Stimulated activated CD8-positive, alpha-beta memory T cell treated with anti-CD3 and anti-CD28 coated beads, Interleukin-4, amount 100 ng/mL, for 4 hours (primary cell): ENCODE measurements at places on chromosomes 2 and 18.

DNA sequence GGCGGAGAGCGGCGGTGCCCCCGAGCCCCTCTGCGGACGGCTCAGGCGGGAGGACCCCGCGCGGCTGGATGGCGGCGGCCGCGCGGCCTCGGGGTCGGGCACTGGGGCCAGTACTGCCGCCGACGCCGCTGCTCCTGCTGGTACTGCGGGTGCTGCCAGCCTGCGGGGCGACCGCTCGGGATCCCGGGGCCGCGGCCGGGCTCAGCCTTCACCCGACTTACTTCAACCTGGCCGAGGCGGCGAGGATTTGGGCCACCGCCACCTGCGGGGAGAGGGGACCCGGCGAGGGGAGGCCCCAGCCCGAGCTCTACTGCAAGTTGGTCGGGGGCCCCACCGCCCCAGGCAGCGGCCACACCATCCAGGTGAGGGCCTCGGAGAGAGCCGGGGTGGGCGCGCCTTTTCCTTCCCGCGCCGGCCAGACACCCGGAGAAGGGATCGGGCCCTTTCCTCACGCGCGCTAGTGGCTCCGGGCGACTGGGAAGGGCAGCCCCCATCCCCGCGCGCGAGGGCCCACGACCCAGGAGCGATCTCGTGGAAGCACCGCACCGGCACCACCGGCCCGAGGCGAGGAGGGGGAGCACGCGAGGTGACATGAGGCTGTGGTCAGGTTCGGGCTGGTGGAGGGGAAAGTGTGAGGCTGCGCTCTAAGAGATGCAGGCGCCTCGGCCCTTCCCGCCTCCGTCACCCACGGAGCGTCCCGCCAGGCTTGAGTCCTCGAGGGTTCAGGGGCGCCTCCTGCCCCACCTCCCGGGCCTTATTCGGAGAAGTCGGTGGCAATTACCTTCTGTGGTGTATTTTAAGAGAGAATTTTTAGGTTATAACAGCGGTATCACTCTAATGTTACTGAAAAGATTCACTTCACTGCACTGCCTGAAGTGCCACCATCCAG, 607 bp downstream of the LAMA3 start:
- no peak for DNase-seq

GRCh38 chr2:133213651-133214050, 354.6 kb downstream of the NCKAP5 start:
- DNase-seq: no peak

- DNase-seq: peak; percentile 36
Observed at GRCh38 chr2:97761192-97761591, 47.8 kb downstream of the ZAP70 start.

DNA sequence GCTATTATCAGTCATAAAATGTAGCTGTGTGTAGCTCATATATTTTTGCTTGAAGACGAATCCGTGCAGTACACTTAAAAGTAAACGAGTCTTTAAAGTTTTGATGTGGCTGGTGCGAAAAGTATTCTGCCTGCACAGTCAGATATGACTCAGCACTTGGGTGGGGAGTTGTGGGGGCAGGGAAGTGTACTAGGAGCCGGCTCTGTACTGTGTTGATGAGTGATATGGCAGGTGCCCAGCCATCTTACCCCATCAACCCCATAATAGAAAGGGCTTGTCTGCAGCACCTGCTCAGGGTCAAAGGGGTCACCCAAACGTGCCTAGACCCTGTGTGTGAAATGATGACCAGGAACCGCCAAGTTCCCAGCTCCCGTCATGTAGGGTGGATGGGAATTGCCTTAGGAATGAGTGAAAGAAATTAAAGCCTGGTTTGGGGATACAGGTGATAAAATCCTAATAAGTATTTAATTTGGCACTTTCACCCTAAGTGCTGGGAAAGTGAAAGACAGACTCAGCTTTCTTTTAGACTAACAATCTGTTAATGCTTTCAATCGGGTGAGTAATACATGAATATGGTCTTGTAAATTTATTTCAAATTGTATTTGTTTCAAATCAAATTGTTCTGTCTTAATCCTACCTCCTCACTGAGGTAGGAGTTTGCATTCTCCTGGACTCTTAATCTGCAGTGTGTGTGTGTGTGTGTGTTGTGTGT, 48.0 kb downstream of the BCL2L11 start:
- peak; percentile 60 for DNase-seq

- no peak for DNase-seq
Observed at GRCh38 chr2:173288561-173288960, 66.1 kb upstream of the CDCA7 start.

DNA sequence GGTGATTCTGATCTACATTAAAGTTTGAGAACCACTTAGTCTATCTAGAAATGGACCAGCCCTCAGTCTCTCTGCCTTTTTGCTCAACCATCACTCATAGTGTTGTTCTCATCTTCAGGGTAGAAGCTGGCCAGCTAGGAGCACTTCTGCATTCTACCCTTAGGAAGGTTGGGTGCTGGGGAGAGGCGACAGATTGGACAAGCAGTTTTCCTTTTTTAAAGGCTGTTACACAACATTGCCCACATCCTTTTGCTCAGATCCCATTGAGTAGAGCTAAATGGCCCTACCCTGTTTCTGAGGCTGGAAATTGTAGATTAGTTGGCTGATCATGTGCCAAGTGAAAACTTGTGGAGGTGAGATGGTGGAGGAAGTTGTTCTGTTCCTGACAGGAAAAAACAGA, 35.6 kb downstream of the OSBPL6 start:
- no peak for DNase-seq

DNA sequence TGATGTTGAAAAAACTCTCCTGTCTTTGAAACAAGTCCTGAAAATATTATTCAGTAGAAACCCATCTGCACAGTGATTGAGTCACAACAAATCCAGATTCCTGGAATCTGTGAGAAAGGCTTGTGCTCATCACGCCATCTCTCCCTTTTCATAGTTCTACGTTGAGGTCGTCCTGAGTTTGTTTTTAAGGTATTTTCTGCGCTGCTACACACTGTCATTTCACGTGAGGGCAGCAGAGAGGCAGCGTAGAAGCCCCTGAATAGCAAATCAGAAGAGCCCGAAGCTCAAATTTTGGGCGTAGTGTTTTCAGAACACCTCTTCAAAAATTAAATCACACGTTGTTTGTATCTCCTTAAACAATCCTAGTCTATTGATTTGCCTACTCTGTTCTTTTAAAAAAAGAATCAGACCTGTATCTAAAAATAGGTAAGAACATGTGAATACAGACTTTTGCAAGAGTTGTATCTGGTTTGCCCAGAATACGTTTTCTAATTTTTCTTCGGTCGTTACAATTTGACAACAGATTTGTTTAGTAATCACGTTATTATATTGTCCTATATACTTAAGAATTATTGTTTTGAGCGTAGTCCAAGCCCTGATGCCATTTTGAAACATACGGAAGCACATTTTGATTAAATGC, 61.6 kb upstream of the SLC38A11 start:
- DNase-seq: no peak

- DNase-seq: no peak
Observed at GRCh38 chr2:219272356-219272755, 6.8 kb upstream of the DNAJB2 start.

- DNase-seq: no peak
Observed at GRCh38 chr18:41765460-41765859, 189.6 kb upstream of the PIK3C3 start.

DNA sequence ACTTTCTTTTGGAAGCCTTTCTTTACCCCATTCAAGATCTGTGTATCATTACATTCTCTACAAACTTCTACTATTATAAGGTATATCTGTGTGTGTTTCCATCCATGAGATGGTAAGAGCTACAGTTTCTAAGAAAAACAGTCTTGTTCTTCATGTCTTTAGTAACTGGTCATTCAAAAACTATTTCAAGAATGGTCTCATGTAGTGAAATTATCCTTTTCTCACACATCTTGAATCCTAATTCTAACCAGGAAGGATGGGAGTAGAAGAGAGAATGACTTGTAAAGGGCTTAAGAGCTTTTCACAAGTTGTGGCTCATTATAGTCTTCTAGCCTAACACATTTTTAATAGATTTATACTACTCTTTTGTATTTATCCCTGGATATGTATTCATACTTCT, 47.3 kb downstream of the ROCK1 start:
- no peak for DNase-seq

DNA sequence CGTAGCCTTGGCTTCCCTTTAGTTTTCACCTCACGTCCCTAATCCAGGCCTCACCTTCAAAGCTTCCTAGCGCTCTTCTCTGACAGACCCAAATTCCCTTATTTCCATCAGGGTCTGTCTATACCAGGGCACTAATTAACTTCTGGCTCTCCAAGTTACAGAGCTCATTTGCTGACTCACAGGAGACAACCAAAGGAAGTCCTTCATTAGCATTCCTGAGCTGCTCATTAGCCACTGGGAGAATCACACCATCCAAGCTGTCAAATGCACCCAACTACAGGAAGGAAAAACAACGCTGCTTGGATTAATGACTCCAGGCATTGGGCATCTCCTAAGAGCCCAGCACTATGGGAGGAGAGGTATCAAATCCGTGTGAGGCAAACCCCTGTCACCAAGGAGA, 109.8 kb upstream of the ALK start:
- no peak for DNase-seq

DNA sequence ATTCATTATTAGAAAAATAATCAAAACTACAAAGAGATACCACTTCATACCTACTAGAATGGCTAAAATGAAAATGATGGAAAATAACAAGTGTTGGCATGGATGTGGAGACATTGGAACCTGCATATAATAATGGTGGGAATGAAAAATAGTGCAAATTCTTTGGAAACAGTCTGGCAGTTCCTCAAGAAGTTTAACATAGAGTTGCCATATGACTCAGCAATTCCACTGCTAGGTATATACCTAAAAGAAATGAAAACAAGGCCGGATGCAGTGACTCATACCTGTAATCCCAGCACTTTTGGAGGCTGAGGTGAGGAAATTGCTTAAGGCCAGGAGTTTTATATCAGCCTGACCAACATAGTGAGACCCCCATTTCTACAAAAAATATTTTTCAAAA, 41.6 kb upstream of the ACYP2 start:
- no peak for DNase-seq

DNA sequence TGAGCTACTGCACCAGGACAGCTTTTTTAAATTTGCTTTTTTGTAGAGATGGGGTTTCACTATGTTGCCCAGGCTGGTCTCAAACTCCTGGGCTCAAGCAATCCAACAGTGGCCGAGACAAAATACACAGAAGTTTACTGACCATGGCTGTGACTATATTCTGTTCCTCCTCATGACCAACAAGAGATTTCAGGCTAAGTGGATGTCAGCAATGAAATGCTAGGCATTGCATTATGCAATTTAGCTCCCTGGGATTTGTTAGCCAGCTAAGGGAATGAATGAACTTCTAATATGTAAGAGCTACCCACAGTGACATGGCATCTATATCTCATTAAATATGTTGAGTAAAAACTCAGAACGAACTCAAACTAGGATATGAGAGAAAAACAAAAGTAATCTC, 81.9 kb upstream of the MBOAT2 start:
- DNase-seq: no peak

- DNase-seq: no peak
Observed at GRCh38 chr18:69365658-69366057, 35.0 kb upstream of the DOK6 start.

DNA sequence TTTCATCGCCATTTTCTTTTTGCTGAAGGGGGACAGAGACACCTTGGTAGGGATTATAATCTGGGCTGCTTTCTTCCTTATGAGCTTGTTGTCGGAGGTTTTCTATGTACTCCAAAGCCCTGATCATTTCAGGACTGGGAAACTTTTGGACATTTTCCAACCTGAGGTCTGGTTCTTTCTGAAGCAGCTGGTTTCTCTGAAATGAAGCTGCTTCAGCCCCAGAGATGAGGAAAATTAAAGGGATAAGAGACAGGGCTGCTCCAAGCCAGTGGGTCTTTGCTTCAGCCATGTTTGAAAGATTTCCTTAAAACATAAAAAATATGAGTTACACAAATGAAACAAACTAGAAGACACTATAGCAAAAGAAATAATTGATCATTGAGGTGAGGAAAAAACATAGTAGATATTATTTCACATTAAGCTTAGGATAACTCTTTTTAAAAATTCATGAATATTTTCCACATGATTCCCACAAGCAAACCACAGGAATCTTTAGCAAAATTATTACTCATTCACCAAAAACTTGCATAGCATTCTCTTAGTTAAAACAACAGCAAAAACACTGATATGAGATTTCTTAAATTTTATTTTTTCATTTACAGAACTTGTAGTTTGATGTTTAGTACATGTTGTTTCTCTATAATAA, 3.0 kb downstream of the SCG2 start:
- no peak for DNase-seq

DNA sequence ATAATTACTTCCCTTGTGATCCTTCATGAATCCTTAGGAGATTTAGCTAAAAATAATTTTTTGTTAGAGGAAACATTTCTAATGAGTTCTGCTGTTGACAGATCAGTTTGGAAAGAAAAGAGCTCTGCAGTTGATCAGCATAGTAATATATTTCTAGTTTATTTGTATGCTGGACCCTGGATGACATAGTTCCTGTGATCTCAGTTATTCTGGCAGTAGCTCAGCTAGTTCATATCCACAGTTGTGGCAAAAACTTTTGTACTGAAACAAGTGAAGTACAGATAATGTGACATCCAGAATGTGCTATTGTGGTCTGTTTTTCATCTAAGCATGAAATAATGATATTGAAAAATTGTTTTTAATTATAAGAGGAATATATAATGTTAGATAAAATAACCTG, 33.7 kb downstream of the ABI2 start:
- no peak for DNase-seq

DNA sequence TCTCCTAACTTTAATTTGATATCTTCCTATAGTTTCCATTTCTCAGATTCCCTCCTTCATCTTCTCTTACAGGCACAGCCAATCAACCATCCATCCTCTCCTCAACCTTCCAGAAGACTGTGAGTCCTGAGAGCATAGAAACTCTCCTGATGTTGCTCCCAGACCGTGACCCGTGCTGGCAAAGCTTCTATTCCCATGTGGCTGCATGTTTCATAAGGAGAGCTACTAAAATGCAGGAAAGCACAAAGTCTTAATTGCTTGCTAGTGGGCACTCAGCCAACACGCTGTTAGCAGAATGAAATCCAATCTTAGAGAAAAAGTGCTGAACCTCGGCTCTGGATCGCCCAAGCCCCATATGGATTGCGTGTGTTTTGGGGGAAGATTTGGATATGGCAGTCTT, 1244.7 kb upstream of the ZEB2 start:
- DNase-seq: no peak

DNA sequence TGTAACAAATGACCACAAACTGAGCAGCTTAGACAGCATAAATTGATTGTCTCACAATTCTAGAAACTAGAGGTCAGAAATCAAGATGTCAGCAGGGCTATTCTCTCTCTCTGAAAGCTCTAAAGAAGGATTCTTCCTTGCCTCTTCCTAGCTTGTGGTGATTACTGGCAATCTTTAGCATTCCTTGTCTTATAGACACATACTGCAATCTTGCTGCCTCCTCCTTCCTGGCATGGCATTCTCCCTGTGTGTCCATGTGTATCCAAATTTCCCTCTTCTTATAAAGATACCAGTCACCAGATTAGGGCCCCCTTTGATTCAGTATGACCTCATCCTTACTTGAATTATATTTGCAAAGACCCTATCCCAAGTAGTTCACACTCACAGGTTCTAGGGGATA, 2.3 kb downstream of the ASB3 start:
- DNase-seq: no peak

- DNase-seq: no peak
Observed at GRCh38 chr2:237449193-237449881, 35.4 kb upstream of the COL6A3 start.

GRCh38 chr2:216562696-216563435, 64.2 kb downstream of the RPL37A start:
- DNase-seq: no peak
